ENCODE measurements at places on chromosomes 7 and 10.

GRCh38 chr7:85039196-85039923 is 147.5 kb downstream of the SEMA3D start:
- no peak for DNase-seq

DNA sequence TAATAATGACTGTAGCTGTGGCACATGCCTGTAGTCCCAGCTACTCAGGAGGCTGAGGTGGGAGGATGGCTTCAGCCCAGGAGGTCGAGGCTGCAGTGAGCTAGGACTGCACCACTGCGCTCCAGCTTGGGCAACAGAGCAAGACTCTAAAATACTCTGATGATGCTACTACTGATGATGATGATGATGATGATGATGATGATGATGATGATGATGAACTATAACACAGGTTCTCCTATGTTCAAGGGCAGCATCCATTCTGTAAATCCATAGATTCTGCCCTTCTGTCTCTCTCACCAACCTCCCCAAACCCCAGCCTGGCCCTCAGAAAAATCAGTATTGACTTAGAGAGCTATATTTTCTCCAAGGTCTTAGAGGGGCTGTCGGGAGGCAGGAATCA is 22.8 kb upstream of the EN2 start:
- no peak for DNase-seq

GRCh38 chr7:157097569-157097968 is 41.2 kb upstream of the UBE3C start:
- DNase-seq: no peak

- DNase-seq: no peak
These were observed 342.7 kb downstream of the CXCL12 start for GRCh38 chr10:44042075-44042770.

GRCh38 chr10:79435271-79436065 is 10.0 kb downstream of the ZCCHC24 start:
- no peak for DNase-seq

DNA sequence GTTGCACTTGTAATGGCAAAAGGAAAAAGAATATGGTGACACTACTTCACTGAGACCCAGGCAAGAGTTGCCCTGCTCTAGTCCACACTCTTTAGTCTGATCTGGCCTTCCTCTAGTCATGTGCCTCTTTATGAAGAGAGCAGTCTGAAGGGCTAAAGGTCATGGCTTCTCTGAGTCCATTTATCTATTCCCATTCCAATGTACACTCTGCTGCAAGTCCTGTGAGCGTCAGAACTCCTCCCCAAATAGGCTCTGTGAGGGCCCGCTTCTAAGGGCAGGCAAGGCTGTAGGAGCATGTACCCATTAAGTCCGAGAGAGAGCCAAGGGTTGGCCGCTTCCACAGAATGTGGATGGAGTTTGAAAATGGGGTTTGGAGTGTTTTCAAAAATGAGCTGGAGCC is 209.3 kb downstream of the AHR start:
- no peak for DNase-seq

GRCh38 chr10:132300582-132300981 is 7.2 kb downstream of the STK32C start:
- no peak for DNase-seq

DNA sequence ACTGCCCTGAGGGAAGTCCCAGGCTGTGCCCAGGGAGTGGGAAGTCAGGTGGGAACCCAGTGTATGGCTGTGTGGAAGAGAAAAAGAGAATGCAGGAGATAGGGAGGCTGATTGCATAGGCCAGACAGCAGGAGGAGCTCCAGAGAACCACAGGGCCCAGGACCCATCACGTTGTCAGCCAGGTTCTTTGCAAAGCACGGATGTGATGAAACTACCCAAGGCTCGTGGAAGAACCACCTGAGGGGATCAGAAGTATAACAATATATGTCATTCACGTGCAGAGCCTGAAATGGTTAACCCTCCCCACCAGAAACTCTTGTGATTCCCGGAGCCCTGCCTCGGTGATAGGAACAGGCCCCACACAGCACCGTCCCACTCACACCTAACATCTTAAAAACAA is 83.6 kb downstream of the LARP4B start:
- no peak for DNase-seq

- no peak for DNase-seq
These were observed 67.4 kb downstream of the FOXP2 start for GRCh38 chr7:114481999-114482398.

DNA sequence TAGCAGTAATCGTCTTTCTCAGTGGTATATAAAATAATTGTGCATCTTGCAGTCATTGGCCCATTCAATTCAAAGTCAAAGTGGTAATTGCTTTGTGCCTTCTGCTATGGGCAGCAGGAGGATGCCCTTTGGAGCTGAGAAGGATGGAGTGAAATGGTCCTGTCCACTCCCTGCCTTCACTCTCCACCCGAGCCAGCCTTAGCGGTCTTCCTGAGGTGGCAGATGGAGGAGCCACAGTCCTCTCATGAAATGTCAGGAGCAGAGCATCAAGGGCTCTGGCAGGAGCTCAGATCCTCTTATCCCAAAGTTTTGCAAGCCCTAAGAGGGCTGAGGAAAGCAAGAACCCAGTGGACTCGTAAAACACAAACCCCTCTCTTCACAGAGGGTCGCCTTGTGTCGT is 199.4 kb downstream of the DYNC1I1 start:
- DNase-seq: no peak

GRCh38 chr7:28686418-28686800 is 271.7 kb downstream of the TRIL start:
- DNase-seq: no peak

DNA sequence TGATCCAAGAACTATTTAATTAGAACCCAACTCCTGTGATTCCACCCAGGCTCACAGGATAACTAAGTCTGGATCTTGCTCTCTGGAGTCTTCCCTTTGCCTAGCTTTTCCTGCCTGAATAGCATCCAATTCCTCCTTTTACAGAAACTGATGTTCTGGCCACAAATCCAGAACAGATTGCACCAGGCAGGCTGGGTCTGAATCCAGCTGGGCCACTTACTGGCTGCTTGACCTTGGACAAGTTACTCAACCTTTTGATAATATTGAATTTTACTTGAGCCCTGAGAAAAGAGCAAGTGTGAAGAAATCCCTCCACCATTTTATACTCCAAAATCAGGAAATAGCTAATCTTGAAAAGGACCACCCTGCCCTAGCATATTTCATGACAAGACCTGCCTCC is 55.5 kb upstream of the SLC35G1 start:
- DNase-seq: no peak

GRCh38 chr10:3774018-3774813 is 10.8 kb downstream of the KLF6 start:
- no peak for DNase-seq

- DNase-seq: no peak
These were observed 47.4 kb downstream of the SGMS1 start for GRCh38 chr10:50576245-50576815.

DNA sequence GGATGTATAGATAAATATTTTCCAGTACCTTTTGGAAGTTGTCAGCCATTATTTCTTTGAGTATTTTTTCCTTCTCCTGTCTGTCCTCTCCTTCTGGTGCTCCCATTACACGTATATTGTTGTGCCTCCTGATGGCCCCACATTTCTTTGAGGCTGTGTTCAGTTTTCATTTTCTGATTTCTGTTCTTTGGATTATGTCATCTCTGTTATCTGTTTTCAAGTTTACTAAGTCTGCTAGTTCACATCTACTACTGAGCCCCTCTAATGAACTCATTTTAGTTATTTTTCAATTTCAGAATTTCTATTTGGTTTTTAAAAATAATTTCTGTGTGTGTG is 16.3 kb downstream of the RBM33 start:
- DNase-seq: no peak

- DNase-seq: no peak
These were observed 1174.3 kb downstream of the GATA3 start for GRCh38 chr10:9228771-9229170.

- no peak for DNase-seq
These were observed 50.6 kb upstream of the SMNDC1 start for GRCh38 chr10:110355141-110355831.

- no peak for DNase-seq
These were observed 183.3 kb downstream of the ELAPOR2 start for GRCh38 chr7:86876146-86876545.

DNA sequence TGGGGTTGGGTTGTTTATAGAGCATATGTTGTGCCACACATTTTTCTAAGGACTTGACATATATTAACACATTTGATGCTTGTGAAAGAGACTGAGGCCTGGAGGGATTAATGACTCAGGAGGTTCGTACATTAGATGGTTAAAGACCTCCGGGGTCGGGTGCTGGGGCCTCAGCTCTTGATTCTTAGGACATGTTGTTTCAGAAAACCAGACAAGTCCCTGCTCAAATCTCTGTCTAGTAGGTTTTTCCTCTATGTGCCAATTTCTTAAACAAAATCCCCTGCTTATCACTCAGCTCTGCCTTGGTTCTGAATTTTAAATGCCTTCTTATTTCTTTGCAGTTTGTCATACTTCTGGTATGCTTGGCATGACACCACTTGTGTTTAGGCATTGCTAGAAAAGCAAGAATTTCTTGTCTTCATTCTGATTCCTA is 5.8 kb downstream of the UPP1 start:
- DNase-seq: no peak

DNA sequence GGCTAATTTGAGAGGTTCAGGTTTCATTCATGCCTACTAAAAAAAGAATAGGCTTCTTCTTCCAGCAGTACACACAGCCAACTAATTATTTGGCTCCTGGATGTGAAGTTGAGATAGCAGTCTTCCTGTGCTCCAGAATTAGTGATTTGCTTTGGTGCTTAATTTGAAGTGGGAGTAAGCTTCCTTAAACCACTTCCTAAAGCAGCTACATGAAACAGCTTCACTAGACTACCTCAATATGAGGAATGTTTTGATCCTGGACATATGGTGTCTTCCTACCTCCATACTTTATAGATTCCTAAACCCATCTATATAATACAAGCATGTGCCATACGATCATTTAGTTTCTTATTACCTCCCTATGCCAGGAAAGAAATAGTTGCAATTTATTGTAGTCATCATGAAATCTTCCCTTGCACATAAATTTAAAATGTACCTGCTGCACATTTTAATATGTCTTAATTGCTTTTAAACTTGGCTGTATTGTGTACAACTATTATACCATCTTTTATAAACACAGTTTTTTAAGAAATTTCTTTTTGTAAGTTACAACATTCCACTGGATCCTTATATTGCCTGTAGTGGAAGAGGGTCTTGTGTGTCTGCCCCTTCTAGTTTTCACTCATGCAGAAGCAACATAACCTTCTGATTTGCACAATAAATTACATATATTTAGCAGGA is 8.6 kb downstream of the VIM start:
- DNase-seq: no peak

- DNase-seq: no peak
These were observed 128.7 kb upstream of the NAMPT start for GRCh38 chr7:106413446-106413845.

GRCh38 chr7:93218997-93219827 is 7.1 kb downstream of the HEPACAM2 start:
- DNase-seq: no peak

GRCh38 chr10:77448226-77448625 is 189.4 kb downstream of the KCNMA1 start:
- DNase-seq: no peak

GRCh38 chr7:2719007-2719406 is 31.0 kb downstream of the AMZ1 start:
- peak; percentile 60 for DNase-seq

- DNase-seq: no peak
These were observed 2.7 kb downstream of the YWHAG start for GRCh38 chr7:76356115-76356514.

DNA sequence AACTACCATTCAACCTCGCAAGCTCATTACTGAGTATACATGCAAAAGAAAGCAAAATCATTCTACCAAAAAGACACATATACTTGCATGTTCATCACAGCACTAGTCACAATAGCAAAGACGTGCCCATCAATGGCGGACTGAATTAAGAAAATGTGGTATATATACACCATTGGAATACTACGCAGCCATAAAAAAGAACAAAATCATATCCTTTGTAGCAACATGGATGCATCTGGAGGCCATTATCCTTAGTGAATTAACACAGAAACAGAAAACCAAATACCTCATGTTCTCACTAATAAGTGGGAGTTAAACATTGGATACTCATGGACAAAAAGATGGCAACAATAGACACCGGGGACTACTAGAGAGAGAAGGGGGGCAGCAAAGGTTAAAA is 6.4 kb downstream of the TRDMT1 start:
- no peak for DNase-seq

GRCh38 chr7:2260820-2261219 is 18.8 kb downstream of the NUDT1 start:
- no peak for DNase-seq

GRCh38 chr7:124489082-124489819 is 276.3 kb downstream of the GPR37 start:
- no peak for DNase-seq

DNA sequence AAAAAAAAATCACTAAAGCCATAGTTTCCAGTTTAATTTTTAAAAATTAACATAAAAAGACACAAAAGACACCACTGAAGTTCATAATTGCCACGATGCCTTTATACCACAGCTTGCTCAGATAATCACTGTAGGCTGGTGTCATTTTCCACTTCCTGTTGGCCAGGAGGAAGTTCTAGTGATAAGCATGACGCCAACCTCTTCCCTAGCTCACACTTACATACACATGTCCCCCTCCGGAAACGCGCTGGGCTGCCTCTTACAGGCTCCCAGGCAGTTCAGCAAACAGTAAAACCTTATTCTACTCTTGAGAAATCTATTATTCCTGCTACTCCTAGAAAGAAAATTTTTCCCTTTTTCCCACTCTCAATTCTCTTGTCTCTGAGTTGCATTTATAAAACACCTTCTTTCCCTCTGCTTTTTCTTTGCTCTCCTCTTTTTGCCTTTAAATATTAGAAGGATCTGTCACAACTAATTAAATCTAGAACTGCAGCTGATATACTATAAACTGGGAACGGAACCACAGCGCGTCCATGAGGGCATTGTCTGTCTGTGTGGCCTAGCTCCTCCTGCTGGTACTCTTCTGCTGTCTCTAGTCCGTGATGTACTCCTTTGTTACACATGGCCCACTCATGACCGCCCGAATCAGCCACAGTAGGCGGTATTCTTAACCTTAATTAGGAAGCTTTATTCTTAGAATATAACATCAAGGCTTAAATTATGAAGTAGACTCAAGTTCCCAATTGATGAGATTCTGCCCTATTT is 664.9 kb downstream of the CNTNAP2 start:
- DNase-seq: no peak

All from stimulated activated CD4-positive, alpha-beta T cell treated with anti-CD3 and anti-CD28 coated beads, Interleukin-1b, Interleukin-23, amount 100 ng/mL, for 4 hours (primary cell).